ENCODE measurements at places on chromosomes 5 and 9.

DNA sequence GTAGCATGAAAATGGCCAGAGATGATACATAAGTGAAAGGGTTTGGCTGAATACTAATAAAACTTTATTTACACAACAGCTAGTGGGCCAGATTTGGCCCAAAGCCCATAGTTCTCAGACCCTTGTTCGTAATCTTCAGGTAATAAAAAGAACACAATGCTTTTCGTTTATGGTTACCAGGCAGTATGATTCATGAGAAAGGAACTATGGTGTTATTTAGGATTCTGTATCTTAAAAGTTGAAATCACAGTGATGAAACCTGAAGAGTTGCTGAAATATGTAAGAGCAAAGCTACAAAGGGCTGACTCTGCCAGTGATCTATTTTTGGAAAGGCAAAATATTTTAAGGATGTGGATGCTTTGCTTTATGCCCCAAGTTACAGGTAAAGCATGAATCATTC lies 192.7 kb downstream of the SMC2 start:
- DNase-seq = no peak

DNA sequence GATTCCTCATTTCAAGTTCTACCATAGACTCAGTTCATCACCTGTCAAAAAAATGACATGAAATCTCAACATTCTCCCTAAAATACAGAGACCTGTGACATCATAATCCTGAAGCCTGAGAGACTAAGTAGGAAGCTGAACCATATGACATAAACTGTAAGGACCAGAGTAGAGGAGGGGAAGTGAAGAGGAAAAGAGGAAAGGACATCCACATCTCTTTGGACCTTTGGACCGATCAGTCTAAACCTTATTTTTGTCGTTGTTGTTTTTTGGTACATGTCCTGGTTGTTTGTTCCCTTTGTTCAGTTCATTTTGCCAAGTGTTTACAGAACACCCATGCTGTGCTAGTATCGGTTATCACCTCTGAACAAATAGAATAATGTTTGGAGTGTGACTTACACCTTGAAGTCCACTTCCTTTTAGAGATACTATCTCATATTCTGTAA lies 41.9 kb downstream of the LURAP1L start:
- no peak for DNase-seq

DNA sequence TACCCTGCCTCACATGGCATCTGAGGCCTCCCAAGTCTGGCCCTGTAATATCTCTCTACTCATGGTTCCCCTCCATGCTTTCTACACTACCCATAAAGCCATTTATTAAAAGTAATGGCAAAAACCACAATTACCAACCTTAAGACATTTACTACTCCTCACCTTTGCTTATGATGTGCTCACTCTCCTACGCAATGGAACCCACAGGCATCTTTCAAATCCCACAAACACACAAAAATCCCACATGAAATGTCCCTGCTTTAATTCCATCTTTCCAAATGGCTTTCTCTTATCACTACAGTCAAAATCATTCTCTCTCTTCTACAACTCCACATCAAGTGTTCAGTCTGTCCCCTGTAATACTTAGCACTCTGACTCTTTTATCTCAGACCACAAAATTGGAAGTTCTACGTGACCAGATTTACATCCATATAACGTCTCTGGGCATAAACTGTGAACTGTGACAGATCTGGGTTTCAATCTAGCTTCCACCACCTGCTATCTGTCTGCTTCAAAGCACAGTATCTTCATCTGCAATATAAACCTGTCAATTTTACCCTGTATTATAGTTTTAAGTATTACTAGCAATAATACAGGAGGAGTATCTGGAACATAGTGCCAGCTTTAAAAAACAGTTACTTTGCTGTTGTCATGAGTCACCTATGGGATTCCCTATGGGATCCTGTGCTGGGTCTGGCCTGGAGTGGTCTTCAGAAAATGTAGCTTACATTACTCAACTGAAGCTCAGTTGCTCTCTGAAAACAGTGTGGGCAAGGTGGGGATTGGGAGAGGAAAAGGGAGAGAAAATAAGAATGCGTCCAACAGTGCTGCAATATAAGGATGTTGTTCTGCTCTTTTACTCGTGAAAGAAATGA lies 137.1 kb upstream of the TRIM32 start:
- no peak for DNase-seq

DNA sequence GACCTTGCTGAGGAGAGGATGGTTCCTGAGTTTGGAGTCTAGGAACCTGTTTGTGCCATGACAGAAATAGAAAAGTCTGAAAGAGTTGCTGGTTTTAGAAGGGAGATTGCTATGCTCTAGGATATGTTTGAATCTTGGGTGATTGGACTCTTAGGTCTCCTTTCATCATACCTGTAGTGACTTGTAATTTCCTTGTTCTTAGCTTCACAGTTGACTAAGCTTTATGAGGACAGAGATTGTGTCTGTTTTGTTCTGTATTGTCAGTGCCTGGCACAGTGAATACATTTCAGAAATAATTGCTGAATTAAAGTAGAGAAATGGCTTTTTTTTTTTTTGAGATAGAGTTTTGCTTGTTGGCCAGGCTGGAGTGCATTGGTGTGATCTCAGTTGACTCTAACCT lies 31.5 kb downstream of the GAPVD1 start:
- no peak for DNase-seq

DNA sequence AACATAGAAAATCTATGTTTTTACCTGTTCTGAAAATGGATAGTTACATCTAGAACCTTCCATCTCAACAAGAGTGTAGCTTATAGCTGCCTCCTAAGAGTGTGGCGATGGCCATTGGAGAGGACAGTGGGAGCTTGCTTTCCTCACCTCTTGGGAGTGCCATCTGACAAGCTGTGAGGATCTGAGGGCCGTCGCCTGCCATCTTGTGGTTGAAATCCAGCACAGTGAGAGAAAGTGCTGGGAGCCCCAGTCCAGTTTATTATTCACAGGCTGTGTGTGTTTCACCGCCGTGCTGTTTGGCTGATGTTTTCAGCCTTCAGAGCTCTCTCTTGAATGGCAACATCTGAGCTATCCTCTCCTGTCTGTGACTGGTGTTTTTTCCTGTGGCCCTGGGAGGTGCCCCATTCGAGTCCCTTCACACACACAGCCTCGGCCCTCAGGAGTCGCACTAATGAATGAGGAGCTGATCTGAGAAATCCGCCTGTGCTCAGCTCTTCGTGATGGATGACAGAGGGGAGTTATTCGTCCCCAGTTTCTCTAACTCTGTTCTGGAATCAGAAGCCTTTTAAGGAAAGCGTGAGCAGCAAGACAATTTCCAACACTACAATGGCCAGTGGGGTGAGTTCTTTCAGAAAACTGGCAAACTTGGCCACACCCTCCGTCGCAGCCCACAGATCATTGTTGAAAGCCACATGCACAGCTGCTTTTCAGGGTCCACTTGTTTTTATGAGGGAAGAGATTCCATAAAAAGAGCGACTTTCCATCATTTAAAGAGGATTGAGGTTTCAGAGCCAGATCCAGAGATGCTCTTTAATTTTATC lies 170.3 kb downstream of the PDZD2 start:
- peak; percentile 82 for DNase-seq

- no peak for DNase-seq
These were observed 14.3 kb upstream of the GPX3 start for GRCh38 chr5:151005950-151006576.

DNA sequence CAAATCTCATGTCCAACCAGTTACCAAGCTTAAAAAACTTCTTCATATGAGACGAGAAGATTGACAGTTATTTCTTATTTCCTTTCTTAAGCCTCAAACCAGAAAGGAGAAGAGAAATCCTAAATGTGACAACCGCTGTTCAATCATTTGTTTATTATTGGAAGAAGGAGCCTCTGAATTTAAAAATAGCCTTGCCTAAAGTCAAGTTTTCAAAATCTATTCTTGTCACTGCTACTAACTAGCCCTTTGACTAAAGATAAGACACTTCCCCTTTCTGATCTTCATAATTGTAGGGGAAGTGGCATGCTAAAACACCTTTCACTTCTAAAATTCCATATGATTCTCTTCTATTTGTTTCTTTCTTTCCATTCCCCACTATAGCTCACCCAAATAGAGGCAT lies 106.2 kb upstream of the EMB start:
- no peak for DNase-seq

GRCh38 chr5:9042241-9042640 lies 503.6 kb downstream of the SEMA5A start:
- no peak for DNase-seq

GRCh38 chr9:95777136-95777535 lies 98.4 kb upstream of the ERCC6L2 start:
- DNase-seq = no peak

DNA sequence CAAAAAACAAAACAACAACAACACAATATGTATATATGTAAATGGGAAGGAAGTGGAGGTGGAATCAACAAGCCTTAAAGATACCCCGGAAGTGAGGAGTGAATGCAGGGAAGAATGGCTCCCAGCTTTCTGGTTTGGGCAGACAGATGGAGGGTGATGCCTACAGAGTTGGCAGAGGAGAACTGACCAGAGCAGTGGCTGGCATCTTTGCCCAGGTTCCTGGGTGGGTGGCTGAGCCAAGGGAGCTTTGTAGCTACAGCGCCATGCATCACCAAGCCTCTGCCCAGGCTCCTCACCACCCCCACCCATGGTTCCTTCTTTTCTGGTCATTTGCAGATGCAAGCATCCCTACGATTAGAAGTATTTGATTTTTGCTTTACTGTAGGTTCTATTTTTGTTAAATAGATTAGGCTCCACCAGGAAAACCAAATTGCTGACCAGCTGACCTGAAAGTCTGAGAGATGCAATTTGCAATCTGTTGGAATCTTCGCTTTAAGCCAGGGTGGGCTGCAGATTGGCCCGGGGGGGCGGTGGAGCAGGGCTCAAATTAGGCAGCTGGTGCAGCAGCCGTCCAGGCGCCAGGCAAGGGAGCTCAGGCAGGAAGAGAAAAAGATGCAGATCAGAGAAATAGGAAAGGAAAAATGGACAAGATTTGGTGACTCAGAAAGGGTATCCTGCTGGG lies 163.3 kb upstream of the TBC1D2 start:
- DNase-seq = peak; percentile 31

Data from anterior cingulate cortex (tissue), 58 donors.